ENCODE measurements at places on chromosomes 12 and 14. TPM values are rescaled to one million over a fixed set of nuclear protein-coding genes. Genes with fewer than 3 reads are reported as not detected.

- DNase-seq, result no peak
These were observed 23.2 kb upstream of the BICD1 start for GRCh38 chr12:32083489-32083888.

DNA sequence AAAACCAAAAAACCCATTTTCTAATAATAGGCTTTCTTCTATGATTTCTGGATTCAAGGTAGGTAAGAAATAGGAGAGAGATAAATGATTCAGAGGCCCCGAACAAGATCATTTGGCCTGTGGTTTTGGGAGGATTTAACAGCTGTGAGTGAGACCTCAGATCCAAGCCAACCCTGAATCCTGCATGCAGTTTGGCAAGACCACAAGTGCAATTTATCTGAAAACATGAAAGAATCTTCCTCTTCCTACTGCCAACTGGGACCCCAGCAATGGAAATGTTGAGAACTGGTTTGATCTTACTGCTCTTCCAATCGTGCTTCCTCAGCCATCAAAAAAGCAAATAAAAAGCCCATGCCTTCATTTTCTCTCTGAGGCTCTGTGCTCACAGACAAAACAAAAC lies 519.7 kb upstream of the TBX3 start:
- DNase-seq, result no peak

Gene RPGRIP1
- total RNA-seq, result not detected

Gene SYNDIG1L
- 0.30 TPM for total RNA-seq

DNA sequence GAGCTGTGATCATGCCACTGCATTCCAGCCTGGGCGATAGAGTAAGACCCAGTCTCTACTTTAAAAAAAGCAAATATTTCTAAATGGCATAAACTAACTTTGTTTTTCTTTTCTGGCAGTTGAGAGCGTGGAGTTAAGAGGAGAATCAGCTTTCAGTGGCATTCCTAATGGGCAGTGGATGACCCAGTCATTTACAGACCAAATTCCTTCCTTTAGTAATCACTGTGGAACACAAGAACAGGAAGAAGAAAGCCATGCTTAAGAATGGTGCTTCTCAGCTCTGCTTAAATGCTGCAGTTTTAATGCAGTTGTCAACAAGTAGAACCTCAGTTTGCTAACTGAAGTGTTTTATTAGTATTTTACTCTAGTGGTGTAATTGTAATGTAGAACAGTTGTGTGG lies 21.2 kb downstream of the TDG start:
- no peak for DNase-seq

Gene TBC1D30
- 6.7 TPM for total RNA-seq

GRCh38 chr12:127459166-127459565 lies 807.8 kb upstream of the TMEM132C start:
- no peak for DNase-seq

Gene ERP27
- 1.5 TPM for total RNA-seq

Gene TC2N
- total RNA-seq, result 28.6 TPM

Gene OR11G2
- total RNA-seq, result not detected

All from uterus (tissue), 4 donors.